ENCODE measurements at places on chromosomes 7 and 10.

- no peak for DNase-seq
Observed at GRCh38 chr7:1454542-1454941, 4.7 kb downstream of the MICALL2 start.

DNA sequence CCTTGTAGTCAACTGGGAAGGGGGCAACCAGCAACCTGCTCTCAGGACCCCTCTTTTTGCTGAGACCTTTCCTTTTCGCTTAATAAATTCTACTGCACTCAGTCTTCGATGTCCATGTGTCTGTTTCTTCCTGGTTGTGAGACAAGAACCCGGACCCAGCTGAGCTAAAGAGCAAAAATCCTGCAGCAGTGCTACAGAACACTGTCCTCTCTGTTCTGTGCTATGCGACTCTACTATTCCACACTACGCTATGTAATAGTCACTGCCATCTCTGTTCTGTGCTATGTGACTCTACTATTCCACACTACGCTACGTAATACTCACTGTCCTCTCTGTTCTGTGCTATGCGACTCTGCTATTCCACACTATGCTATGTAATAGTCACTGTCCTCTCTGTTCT lies 34.3 kb downstream of the DIP2C start:
- no peak for DNase-seq

DNA sequence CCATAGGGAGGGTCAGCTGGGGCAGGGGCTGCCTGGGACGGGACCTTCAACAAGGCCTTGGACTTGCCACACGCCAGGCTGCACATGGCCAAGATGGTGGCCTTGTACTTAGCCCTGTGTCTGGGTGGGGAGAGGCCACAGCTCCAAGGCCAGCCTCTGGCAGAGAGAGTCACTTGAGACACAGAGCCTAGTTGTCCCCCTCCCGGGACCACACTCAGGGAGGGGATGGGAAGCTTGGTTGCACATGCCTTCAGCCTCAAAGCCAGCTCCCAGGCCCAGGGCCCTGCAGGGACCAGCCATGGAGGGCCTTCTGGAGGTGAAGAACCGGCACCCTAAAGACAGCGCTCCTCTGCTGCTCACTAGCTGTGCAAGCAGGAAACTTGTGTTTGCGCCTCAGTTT lies 16.7 kb downstream of the MMRN2 start:
- no peak for DNase-seq

DNA sequence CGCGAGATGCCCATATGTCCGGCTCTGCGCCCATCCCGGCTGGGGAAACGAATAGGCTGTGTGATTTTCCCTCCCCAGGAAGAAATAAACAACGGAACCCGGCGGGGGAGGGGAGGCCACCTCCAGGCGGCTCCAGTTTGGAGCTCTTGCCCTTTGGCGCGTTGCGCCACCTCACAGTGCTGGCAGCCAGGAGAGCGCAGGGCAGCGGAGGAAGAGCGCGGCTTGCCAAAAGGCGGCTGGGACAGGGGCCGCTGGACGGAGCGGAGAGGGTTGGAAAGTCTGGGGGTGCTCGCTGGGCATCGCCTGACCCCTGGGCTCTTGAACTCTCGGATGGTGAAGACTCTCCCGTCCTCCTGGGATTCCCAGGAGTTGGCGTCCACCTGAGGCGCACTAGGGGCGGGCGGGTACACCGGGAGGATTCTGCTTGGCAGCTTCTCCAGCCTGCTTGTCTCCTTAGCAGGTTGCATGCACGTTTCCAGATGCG lies 5.3 kb upstream of the NEUROG3 start:
- DNase-seq = no peak
